Kidney capillary endothelial cell (primary cell): ENCODE measurements at places on chromosomes 3 and 15.

- peak; percentile 71 for DNase-seq
Measured at GRCh38 chr3:123783811-123784210, 100.3 kb downstream of the MYLK start.

DNA sequence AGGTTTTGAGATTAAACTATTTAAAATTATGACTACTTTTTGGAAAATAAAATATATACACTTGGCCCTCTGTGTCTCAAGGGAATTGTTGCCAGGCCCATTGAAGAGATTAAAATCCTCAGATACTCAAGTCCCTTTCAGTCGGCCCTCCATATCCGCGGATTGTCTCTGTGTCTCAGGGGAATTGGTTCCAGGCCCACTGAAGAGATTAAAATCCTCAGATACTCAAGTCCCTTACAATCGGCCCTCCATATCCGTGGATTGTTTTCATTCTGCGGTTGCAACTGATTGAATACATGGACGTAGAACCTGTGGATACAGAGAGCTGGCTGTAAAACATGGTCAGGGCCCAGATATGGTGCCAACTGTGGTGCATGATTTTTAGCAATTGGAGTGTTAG is 15.7 kb upstream of the LRCH3 start:
- no peak for DNase-seq

- no peak for DNase-seq
Measured at GRCh38 chr3:73009750-73010149, 13.1 kb downstream of the PPP4R2 start.

DNA sequence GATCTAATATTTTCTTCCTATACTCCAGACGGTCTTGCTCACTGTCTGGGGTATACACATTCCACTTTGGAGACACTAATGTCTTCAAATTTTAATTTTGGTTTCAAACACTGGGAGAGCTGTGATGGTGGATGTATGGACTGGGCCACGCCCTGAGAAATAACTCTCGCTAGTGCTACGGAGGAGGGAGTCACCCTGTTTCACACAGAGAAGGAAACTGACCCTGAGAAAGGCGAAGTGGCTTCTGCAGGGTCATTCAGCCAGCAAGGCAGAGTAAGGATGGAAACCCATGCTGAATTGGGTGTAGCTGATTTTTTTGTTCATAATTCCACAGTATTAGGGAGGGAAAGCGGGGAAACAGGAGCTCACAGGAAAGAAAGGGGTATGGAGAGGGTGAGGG is 8.6 kb upstream of the SKIC8 start:
- no peak for DNase-seq

- no peak for DNase-seq
Measured at GRCh38 chr3:65569129-65569528, 469.6 kb downstream of the MAGI1 start.

GRCh38 chr3:28150465-28151206 is 90.8 kb upstream of the CMC1 start:
- no peak for DNase-seq

GRCh38 chr3:30526031-30526430 is 80.4 kb upstream of the TGFBR2 start:
- no peak for DNase-seq

- DNase-seq: peak; percentile 74
Measured at GRCh38 chr3:139427283-139428060, 38.0 kb upstream of the COPB2 start.

DNA sequence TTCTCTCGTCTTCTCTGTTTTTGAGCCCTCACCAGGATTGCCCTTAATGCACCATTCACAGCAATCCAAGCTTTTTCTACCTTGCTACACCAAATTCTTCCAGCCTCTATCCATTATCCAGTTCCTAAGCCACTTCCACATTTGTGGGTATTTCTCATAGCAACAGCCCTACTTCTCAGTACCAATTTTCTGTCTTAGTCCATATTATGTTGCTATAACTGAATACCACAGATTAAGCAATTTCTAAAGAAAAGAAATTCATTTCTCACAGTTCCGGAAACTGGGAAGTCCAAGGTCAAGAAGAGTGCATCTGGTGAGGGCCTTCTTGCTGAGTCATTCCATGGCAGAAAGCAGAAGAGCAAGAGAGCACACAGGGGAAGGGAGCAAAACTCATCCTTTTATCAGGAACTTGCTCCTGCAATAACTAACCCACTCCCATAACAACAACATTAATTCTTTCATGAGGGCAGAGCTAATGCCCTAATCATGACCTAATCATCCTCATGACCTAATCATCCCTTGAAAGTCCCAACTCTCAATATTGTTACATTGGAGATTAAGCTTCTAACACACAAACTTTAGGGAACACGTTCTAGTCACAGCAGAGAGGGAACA is 9.7 kb upstream of the EIF1B start:
- DNase-seq: peak; percentile 31

GRCh38 chr15:73660455-73660854 is 23.7 kb upstream of the CD276 start:
- DNase-seq: no peak

DNA sequence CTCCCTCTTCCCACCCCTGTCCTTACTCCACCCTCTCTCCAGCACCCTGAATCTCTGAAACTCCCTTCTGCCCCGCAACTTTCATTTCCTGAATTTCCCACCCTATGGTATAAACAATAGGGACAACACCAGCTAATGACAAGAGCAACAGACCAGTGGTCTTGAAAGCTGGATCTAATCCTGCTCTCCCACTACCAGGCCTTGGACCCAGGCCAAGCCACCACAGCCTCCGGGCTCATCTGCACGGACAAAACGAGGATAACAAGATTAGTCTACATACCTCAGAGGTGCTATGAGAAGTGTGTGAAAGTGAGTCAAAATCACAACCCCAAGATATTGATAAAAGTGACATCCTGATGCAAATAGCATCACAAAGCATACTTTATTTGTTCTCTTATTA is 128.6 kb downstream of the ERC2 start:
- DNase-seq: no peak

DNA sequence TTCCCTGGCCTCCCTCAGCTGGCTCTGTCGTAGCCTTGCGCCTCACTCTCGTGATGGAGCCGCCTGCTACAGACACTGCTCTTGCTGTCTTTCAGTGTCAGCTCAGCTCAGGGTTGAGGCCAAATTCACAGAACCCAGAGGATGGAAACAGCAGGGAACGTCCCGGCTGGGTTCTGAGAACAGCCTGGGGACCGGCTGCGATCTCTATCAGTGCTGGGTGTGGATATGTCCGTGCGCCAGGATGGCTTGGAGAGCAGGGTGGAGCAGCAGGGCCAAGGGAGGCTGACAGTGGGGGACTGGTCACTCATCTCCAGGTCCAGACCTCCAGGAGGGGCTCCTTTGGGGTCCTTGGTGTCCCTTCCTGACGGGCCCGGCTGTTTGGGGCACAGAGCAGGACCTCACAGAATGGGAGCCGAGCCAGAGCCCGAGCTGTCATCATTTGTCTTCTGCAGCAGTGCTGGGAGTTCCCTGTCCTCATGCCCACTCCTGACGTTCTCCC is 18.4 kb downstream of the KLF15 start:
- no peak for DNase-seq

GRCh38 chr3:63585927-63586326 is 66.5 kb upstream of the SNTN start:
- DNase-seq: no peak

- no peak for DNase-seq
Measured at GRCh38 chr3:126024049-126024854, 55.3 kb downstream of the ROPN1B start.

GRCh38 chr3:101989578-101990200 is 140.4 kb downstream of the NFKBIZ start:
- DNase-seq: no peak

GRCh38 chr3:151596940-151597339 is 136.1 kb upstream of the IGSF10 start:
- DNase-seq: no peak

DNA sequence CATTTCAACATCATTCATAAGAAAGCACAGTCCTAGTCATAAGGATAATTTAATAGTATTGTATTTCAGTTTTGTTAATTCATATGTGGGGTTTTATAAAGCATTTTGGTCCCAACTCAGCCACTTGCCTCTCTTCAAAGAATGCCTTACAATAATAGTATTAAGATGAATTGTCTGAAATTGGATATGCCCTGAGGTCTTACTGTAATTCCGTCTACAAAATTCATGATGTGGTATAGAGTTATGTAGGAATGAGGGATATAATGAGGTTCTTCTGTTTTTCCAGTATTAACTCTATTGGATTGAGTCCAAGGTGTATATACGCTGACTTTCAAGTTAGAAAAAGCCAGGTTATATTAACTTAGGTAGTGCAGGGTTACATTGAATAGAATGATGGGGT is 177.0 kb downstream of the GOLIM4 start:
- no peak for DNase-seq

- DNase-seq: no peak
Measured at GRCh38 chr3:70180664-70181063, 131.8 kb downstream of the MDFIC2 start.

- DNase-seq: no peak
Measured at GRCh38 chr3:9251055-9251786, 1.8 kb upstream of the SRGAP3 start.

- DNase-seq: no peak
Measured at GRCh38 chr15:26011916-26012315, 148.8 kb upstream of the ATP10A start.

- no peak for DNase-seq
Measured at GRCh38 chr15:62087671-62088352, 21.0 kb downstream of the C2CD4A start.

- DNase-seq: no peak
Measured at GRCh38 chr15:51755790-51756189, 4.4 kb downstream of the TMOD2 start.

GRCh38 chr3:11476735-11477144 is 167.0 kb downstream of the VGLL4 start:
- peak; percentile 10 for DNase-seq

DNA sequence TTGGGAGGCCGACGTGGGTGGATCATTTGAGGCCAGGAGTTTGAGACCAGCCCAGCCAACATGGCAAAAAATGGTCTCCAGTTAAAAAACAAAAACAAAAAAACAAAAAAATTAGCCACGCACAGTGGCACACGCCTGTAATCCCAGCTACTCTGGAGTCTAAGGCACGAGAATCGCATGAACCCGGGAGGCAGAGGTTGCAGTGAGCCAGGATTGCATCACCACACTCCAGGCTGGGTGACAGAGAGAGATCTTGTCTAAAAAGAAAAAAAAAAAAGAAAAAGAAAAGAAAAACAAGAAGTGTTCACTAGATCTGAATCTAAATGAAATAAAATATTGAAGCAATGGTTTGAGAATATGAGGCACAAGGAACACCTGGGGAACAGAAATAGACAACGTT is 36.7 kb downstream of the SLC9A9 start:
- no peak for DNase-seq

DNA sequence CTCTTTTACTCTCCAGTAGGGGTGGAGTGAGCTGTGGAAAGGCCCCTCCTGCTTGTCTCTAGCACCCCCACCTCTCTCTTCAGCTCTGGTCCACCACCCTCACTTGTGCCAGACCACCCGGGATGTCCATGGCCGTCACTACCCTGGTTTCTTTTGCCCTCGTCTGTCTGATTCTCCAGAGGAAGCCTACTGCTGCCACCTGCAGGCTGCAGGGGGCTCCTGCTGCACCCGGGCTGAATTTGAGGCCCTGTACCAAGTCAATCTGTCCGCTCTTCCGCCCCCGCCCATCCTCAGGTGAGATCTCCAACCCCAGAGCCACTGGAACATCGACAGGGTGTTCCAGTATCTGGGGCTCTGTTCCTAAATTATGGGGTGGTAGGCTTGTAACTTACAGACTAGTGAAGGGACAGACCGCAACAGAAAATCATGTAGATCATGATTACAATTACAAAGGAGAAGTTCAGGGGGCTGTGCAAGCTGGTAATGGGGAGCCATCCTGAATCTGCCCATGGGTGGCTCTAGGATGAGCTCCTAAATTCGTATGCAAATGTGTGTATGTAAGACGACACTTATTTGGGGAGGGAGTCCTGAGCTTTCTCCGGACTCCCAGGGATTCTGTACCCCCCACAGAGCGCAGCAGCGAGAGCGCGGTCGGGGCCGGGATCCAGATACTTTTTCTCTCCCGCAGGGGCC is 683 bp upstream of the UNC45A start:
- peak; percentile 87 for DNase-seq

DNA sequence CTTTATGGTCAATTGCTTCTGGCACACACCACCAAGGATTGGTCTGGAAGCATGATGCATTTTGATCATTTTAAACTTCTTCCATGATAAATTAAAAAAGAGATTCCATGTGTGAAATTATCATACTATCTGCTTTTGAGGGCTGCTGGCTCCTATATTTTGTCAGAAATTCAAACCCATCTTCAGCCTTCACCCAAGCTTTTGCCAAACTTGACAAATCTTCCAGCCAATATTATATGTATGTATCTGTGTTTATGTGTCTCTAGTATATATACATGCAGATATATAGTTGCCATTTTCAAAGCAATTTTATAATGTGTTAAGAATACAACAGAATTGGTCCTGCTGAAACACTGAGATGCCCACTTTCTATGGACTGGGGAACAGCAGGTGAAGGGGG is 275.7 kb downstream of the AGBL1 start:
- no peak for DNase-seq

DNA sequence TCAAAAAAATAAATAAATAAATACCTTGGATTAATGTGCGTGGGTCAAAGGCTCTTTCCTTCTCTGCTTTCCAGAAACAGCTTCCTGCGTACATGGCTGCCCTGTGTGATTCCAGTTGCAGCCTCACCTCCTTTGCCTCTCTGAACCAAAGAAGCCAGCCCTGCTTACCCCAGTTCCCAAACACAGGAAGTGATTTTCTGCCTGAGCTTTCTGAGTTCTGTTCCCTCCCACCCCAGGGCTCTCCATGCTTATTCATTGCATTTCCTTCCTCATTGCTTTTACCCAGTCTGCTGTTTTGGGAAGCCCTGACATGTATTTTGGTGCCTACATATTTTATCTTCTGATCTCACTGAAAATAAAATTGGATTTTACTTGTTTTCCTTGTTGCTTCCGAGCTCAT is 15.4 kb downstream of the ZSCAN2 start:
- peak; percentile 49 for DNase-seq

DNA sequence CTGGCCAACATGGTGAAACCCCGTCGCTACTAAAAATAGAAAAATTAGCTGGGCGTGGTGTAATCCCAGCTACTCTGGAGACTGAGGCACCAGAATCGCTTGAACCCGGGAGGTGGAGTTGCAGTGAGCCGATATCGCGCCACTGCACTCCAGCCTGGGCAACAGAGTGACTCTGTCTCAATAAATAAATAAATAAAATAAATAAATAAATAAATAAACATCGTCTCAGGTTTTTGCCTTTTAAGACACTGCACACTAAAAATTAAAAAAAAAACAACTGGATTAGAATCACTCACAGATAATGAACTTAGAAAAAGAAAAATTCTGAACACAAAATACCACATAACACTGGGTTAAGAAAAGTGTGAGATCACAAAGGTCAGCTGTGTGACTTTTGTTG is 2.4 kb downstream of the ZBTB11 start:
- no peak for DNase-seq

DNA sequence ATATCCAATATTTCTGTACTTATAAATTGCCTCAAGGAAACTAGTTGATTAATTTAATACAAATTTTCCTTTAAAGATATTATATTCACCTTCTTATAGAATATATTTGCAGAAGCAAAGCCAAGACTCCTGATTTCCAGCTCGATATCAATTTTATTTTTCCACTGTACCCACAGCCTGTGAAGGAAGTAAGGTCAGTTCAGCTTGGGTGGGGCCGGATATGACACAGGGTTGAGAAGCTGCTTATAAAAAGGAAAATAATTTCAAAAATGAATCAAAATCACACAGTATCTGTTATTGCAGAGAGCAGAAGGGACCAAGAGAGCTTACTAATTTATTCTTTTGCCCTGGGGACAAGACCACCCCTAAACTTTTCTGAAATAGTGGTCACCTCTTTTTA is 491.4 kb downstream of the TUSC7 start:
- DNase-seq: peak; percentile 12

- no peak for DNase-seq
Measured at GRCh38 chr15:71272932-71273331, 157.7 kb downstream of the THSD4 start.
